Activated CD4-positive, alpha-beta T cell treated with anti-CD3 and anti-CD28 coated beads for 36 hours (primary cell): ENCODE measurements at places on chromosomes 13 and 19. TPM values are rescaled to one million over a fixed set of nuclear protein-coding genes. Genes with fewer than 3 reads are reported as not detected.

Gene B3GNT8
- 0.41 TPM for total RNA-seq

Gene FCER2
- 3.5 TPM for total RNA-seq

Gene GAPDHS
- not detected for total RNA-seq

Gene LILRB1
- total RNA-seq, result not detected

Gene PROZ
- total RNA-seq, result not detected

Gene COMP
- total RNA-seq, result not detected

Gene SLC6A16
- 0.42 TPM for total RNA-seq

Gene DAND5
- total RNA-seq, result 0.21 TPM

Gene CALM3
- 493 TPM for total RNA-seq

Gene ZFP36
- 69.1 TPM for total RNA-seq

Gene ZNF726
- total RNA-seq, result 19.1 TPM

Gene TRPC4
- not detected for total RNA-seq

Gene SLC25A41
- total RNA-seq, result 0.64 TPM

Gene ALDH16A1
- total RNA-seq, result 33.3 TPM

Gene FXYD7
- total RNA-seq, result 0.41 TPM

Gene PRX
- total RNA-seq, result 1.0 TPM

Gene NCCRP1
- total RNA-seq, result not detected

Gene PIN1
- 70.4 TPM for total RNA-seq

Gene CGB2
- 0.43 TPM for total RNA-seq

Gene GDF15
- not detected for total RNA-seq

Gene FCAR
- total RNA-seq, result not detected

Gene VSTM1
- total RNA-seq, result not detected

Gene ZSCAN4
- not detected for total RNA-seq

Gene CD209
- total RNA-seq, result not detected

Gene SPACA4
- total RNA-seq, result not detected

Gene MEIOSIN
- not detected for total RNA-seq

Gene TNFSF11
- 2.5 TPM for total RNA-seq

Gene ZNF625
- total RNA-seq, result 5.5 TPM

Gene PEPD
- total RNA-seq, result 26.9 TPM

Gene GGACT
- 7.0 TPM for total RNA-seq

Gene CBY2
- total RNA-seq, result not detected

Gene SCAF1
- 43.3 TPM for total RNA-seq

Gene CACNG7
- not detected for total RNA-seq

Gene GIPR
- 5.9 TPM for total RNA-seq

Gene COL5A3
- 0.77 TPM for total RNA-seq

Gene ELAVL3
- total RNA-seq, result 0.09 TPM

Gene ZNF772
- 6.5 TPM for total RNA-seq

Gene PSG2
- total RNA-seq, result not detected

Gene IRGC
- not detected for total RNA-seq

Gene GARIN5A
- 0.58 TPM for total RNA-seq

Gene CARD8
- 109 TPM for total RNA-seq

Gene ZNF615
- 8.7 TPM for total RNA-seq

Gene FLT3
- total RNA-seq, result 0.12 TPM

Gene ZSCAN1
- total RNA-seq, result not detected

Gene CEACAM21
- total RNA-seq, result 22.1 TPM

Gene RASIP1
- 0.67 TPM for total RNA-seq

Gene TJP3
- 1.0 TPM for total RNA-seq

Gene ZNF17
- 8.3 TPM for total RNA-seq

Gene NLRP5
- total RNA-seq, result not detected

Gene LHB
- total RNA-seq, result 0.51 TPM

Gene LGALS7B
- total RNA-seq, result not detected
